ENCODE measurements at places on chromosomes 7 and 10.

GRCh38 chr10:36254199-36254598 lies 612.1 kb upstream of the FZD8 start:
- no peaks in the 10 kb centered on the region for H3K4me1 ChIP-seq
- H3K27ac ChIP-seq, result no peak overlapping the region
- no peaks in the 10 kb centered on the region for H3K27me3 ChIP-seq
- no peaks in the 10 kb centered on the region for H3K36me3 ChIP-seq
- no peak for DNase-seq

DNA sequence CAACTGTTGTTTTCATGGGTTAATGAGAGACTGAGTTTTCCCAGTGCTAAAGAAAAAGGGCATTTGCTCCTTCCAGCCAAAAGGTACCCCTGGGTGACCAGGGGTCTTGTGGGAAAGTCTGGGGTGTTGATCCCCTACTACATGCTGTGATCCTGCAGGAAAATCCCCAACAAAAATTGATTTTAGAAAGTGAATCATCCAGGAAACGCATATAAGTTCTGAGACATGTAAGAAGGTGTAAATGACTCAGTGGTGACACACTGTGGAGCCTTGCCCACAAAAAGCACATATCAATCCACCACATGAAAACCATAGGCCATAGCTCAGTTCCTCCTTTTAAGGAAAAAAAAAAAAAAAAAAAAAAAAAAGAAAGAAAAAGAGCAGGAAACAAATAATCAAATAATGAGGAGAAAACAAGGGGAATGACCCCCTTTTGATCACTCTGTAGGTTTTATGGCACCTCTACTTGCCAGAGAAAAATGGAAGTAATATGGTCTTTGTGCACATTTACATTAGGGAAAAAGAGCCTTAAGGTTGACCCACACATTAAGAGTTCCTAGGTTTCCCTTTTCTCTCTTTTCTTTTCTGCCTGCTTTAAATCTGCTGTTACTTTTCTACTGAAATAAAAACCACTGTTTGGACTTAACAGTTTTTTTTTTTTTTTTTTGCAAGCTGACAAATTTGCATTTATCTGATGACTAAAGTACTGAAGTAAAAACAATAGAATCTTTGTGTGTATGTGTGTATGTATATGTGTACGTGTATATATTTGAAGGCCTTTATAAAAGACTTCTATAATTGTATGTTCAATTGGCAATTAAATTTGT lies 386.0 kb downstream of the KIF20B start:
- no peaks in the 10 kb centered on the region for H3K27me3 ChIP-seq
- no peaks in the 10 kb centered on the region for H3K4me1 ChIP-seq
- H3K4me3 ChIP-seq, result no peak overlapping the region
- no peaks in the 10 kb centered on the region for H3K36me3 ChIP-seq
- no peak overlapping the region for H3K27ac ChIP-seq

DNA sequence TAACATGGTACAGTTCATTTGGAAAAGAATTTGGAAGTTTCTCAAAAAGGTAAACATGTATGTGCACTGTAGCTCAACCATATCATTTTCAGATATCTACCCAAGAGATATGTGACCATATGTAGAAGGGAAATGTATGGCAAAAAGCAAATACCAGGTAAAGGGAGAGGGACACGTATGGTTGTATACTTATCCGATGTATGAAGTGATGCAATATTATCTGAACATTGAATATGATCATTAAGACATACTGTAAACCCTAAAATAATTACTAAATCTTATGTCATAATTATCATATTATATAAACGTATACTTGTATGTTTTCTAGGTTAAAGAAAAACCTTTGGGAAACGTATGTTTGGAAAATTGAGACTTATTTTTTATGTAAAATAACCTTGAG lies 367.5 kb upstream of the KCND2 start:
- H3K36me3 ChIP-seq, result no peaks in the 10 kb centered on the region
- DNase-seq, result no peak
- H3K27me3 ChIP-seq, result no peaks in the 10 kb centered on the region
- no peaks in the 10 kb centered on the region for H3K4me1 ChIP-seq

DNA sequence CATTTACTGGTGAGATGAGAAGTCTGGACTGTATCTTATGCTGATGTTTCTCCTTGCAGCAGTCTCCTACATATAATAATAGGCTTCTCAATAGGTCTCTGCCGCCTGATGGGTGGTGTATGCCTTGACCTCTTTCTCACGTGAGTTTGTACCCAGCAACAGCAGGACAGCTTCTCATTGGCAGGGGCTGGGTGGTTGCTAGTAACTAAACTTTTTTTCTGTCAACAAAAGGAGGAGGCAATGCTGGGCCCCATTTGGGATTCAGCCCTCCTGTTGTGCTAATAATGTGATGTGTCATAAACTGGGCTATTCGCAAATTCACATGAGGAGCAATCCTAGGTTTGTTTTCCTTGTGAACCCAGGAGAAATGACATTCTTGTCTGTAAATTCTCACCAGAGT lies 533.6 kb downstream of the GATA3 start:
- no peak overlapping the region for H3K4me3 ChIP-seq
- H3K4me1 ChIP-seq, result no peaks in the 10 kb centered on the region
- no peaks in the 10 kb centered on the region for H3K36me3 ChIP-seq
- H3K27me3 ChIP-seq, result no peaks in the 10 kb centered on the region

DNA sequence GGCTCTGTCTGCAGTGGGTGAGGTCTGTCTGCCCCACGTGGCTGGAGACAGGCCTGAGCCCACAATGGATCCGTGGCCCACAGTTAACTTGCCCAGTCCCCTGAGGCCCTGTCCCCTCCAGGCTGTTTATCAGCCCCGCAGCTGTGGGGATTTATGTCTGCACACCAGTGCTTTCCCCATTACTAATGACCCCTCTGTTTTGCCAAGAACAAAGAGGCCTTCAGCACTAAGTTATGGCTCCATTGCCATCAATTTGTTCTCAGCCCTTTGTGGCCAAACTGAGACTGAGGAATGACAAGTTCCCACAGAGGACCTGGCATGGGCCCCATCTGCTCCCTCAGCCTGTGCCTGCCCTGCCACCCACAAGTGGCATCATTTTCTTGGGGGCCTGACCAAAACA lies 138.2 kb downstream of the C10orf105 start:
- H3K36me3 ChIP-seq, result no peaks in the 10 kb centered on the region
- no peak overlapping the region for H3K27ac ChIP-seq
- H3K4me3 ChIP-seq, result no peak overlapping the region
- no peaks in the 10 kb centered on the region for H3K4me1 ChIP-seq
- no peak for DNase-seq
- peaks cover 4% of the 10 kb centered on the region for H3K27me3 ChIP-seq

GRCh38 chr10:72757732-72758131 lies 65.8 kb downstream of the MCU start:
- no peaks in the 10 kb centered on the region for H3K27me3 ChIP-seq
- no peak overlapping the region for H3K27ac ChIP-seq
- no peaks in the 10 kb centered on the region for H3K36me3 ChIP-seq
- peaks cover 7% of the 10 kb centered on the region for H3K4me1 ChIP-seq
- DNase-seq, result no peak

DNA sequence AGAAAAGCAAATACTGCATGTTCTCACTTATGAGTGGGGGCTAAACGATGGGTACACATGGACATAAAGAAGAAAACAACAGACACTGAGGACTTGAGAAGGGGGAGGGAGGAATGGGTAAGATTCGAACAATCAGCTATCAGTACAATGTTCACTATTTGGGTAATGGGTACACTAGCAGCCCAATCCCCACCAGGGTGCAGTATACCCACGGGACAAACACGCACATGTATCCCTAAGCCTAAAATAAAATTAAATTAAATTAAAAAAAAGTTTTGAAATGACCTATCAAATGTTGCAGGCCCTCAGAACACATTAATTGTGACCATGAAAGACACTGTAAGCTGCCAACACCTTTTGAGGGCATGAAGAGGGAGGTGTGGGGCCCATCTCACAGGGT lies 316.0 kb downstream of the WDR37 start:
- no peak overlapping the region for H3K27ac ChIP-seq
- no peaks in the 10 kb centered on the region for H3K4me1 ChIP-seq
- no peak overlapping the region for H3K4me3 ChIP-seq
- DNase-seq, result no peak
- H3K36me3 ChIP-seq, result no peaks in the 10 kb centered on the region
- H3K27me3 ChIP-seq, result peaks cover 6% of the 10 kb centered on the region

DNA sequence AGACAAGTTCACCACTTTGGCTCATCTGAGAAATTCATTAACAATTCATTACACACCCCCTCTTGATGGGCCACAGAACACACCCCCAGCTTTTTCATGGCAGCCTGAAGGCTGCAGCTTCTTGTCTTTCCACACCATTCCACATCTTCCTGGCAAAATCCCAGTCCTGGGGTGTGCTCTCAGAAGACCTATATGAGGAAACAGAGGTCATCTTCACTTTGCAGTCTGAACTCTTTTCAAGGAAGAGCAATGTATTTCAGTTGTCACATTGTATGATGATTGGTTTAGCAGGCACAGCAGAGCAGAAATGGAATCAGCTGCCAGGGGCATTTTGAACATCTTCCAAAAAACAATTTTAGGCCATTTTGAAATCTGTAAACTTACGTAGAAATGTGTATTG lies 7.8 kb upstream of the LRRC27 start:
- no peak for DNase-seq
- H3K27ac ChIP-seq, result no peak overlapping the region
- peaks cover 7% of the 10 kb centered on the region for H3K36me3 ChIP-seq
- H3K4me1 ChIP-seq, result peaks cover 8% of the 10 kb centered on the region

- no peak overlapping the region for H3K4me3 ChIP-seq
- no peak overlapping the region for H3K27ac ChIP-seq
- no peak for DNase-seq
Measured at GRCh38 chr10:47178537-47179290, 121.3 kb upstream of the GDF10 start.

DNA sequence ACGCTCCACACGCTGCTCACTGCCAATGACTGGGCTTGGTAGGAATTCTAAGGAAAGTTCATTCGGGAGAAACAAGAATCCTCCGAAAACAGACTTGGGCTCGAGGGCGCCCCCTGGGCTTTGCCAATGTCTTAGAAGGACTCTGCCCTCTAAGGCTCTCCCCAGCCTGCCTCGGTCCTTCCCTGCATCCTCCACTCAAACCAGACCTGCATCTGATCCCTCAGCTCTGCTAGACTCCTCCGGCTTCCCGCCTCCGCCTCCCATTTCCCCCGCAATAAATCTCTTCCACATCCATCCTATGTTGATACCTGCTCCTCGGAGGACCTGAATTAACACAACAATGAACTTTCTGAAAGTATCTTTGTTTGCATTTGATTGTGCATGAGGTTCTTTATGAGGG lies 177.6 kb downstream of the PLPP4 start:
- H3K4me1 ChIP-seq, result no peaks in the 10 kb centered on the region
- no peak for DNase-seq
- H3K27me3 ChIP-seq, result no peaks in the 10 kb centered on the region
- no peak overlapping the region for H3K27ac ChIP-seq
- no peaks in the 10 kb centered on the region for H3K36me3 ChIP-seq

DNA sequence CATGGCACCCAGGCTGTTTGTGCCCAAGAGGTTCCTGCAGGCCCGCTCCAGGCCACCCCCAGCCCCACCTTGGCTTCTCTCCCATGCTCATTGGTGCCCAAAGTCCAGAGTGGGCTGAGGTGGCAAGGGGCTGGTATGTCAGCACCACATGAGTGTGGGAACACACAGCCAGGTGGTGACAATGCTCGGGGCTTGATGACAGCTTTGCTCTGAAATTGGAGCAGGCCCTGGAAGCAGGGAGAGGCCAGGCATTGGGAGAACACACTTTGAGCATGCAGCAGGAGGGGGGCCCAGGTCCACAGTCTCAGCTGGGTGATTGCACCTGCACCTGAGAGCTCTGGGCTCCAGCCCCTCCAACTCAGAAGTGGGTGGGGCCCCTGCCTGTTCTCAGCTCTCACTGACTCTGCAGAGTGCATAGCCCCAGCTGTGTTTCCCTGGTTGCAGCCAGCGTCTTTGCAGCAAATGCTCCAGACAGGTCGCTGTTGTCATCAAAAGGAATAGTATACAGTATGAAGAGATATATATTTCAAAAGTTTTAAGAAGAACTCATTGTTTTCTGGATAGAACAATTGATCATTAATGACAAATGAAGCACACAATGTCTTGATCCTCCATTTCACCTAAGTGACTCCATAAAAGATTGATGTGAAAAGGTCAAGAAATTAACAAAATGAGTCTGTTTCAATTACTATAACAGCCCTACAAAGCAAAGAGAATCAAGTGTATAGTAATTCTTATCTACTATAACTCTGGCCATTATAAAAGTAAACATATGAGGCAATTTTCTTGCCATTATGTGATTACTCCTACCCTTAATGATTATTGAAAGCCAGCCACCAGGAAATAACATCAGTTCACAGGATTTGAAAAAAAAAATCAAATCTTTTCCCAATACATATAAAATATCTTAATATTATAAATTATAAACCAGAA lies 848.1 kb downstream of the PCDH15 start:
- no peaks in the 10 kb centered on the region for H3K36me3 ChIP-seq
- no peak overlapping the region for H3K27ac ChIP-seq
- no peak overlapping the region for H3K4me3 ChIP-seq
- DNase-seq, result no peak
- H3K4me1 ChIP-seq, result no peaks in the 10 kb centered on the region

GRCh38 chr10:14653271-14654161 lies 121.2 kb downstream of the FAM107B start:
- peaks cover 50% of the 10 kb centered on the region for H3K4me1 ChIP-seq
- peak overlapping the region; percentile 72 for H3K27ac ChIP-seq
- H3K27me3 ChIP-seq, result no peaks in the 10 kb centered on the region
- H3K36me3 ChIP-seq, result no peaks in the 10 kb centered on the region

DNA sequence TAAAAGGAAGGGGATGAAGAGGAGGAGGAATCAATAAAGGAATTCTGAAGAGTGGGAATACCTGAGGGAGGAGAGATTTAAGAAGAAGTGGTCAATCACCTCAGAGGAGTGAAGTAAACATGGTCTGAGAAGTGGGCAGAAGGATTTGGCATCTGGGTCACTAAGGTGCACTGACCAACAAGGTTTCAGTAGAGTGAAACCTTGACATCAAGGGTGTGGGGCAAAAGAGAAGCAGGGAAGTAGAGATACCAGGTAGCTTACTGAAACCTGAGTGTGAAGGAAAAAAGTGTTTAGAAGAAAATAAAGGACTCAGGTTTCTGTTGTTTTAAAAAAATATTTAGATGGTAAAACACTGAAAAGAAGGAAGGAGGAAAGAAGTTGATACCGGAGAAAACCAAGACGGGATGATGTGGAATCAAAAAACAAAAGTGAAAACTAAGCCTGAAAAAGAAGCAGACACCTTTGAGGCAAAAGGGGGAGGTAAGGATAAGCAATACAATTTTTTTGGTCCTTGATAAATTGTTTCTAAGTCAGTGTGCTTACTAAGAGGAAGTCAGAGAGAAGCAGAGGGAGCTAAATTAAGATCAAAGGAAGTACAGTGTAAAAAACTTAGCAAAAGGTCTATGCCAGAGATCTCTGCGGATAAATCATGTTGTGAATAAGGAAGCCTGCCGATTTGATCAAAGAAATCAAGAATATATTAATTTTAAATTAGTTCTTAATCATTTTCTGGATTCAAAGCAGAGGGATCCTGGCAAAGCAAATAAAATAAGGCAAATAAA lies 137.2 kb upstream of the GPR22 start:
- no peak overlapping the region for H3K27ac ChIP-seq
- H3K4me3 ChIP-seq, result no peak overlapping the region
- no peaks in the 10 kb centered on the region for H3K27me3 ChIP-seq
- no peaks in the 10 kb centered on the region for H3K4me1 ChIP-seq

GRCh38 chr10:89327803-89328441 lies at the start of gene IFIT3:
Gene IFIT3, plus strand, starts transcription at chr10:89327997. Its CDS starts 77 bp downstream, at chr10:89328074.
- no peaks in the 10 kb centered on the region for H3K27me3 ChIP-seq
- DNase-seq, result no peak
- no peaks in the 10 kb centered on the region for H3K36me3 ChIP-seq
- peak within 1 kb of the TSS; percentile 32 for H3K27ac ChIP-seq
- H3K4me1 ChIP-seq, result peaks cover 45% of the 10 kb centered on the region
- H3K4me3 ChIP-seq, result peak within 1 kb of the TSS; percentile 62

GRCh38 chr7:117873310-117874190 lies at the start of gene CTTNBP2:
Gene CTTNBP2, minus strand, starts transcription at chr7:117873441. Its CDS starts 26 bp downstream, at chr7:117873415.
- H3K4me1 ChIP-seq, result peaks cover 5% of the 10 kb centered on the region
- peaks cover 41% of the 10 kb centered on the region for H3K27me3 ChIP-seq
- H3K36me3 ChIP-seq, result no peaks in the 10 kb centered on the region

All from CD4-positive, alpha-beta T cell (primary cell).